ENCODE measurements at places on chromosomes 4 and X.
A peak's percentile ranks its signal among the peaks of the same experiment; 100 is the strongest.

GRCh38 chrX:143988356-143988755, 104.5 kb downstream of the UBE2NL start:
- DNase-seq, result no peak

DNA sequence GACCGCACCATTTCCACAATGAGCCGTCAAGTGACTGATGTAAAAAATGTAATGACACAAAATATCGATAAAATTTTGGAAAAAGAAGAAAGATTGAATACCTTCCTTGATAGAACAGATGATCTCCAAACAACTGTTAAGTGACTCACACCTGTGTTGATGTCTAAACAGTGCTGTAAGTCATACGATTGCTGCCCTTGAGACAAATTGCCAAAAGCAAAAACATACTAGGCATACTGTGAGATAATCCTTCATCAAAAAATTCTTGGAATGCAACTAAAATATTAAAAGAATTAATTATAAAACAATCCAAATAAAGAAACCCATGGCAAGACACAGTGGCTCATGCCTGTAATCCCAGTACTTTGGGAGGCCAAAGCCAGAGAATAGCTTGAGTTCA, 53.4 kb downstream of the HNRNPD start:
- DNase-seq, result no peak

DNA sequence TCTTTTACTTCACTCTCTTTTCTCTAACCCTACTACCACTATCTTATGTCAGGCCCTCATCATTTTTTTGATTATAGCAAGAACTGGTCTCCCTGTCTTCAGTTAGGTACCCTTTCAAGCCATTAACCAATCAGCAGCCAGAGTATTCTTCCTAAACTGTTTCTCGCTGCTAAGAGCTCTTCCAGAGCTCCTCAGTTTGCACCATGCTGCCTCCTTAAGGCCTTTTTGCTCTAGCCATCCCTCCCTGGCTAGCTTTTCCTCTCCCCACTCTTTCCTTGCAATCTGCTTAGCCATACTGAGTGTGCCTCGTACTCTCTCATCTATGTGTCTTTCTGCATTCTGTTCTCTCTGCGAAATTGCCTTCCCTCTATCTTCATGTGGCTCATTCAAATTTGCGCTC, 32.9 kb downstream of the KIF4A start:
- DNase-seq, result no peak

- DNase-seq, result no peak
Measured at GRCh38 chr4:106048250-106048971, 153.1 kb downstream of the NPNT start.

- no peak for DNase-seq
Measured at GRCh38 chrX:137236837-137237236, 203.0 kb upstream of the GPR101 start.

GRCh38 chrX:120504569-120504968, 35.5 kb upstream of the LAMP2 start:
- no peak for DNase-seq

DNA sequence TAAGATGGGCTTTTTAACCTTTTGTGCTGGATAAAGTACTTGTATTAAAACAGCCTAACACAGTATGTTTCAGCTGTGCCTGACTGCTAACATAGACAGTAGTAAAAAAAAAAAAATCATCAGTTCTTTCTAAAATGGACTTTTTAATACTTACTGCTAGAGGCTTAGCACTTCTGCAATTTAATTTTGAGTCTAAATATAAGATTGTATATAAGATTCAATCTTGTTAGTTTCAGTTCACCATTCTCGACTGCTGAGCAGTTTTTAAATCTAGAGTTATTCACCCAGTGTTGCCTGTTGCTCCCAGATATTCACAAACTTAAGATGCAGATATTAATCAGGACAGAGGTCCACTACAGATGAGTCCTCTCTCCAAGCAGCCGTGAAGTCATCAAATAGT, 6.8 kb downstream of the PLA2G12A start:
- DNase-seq, result no peak

DNA sequence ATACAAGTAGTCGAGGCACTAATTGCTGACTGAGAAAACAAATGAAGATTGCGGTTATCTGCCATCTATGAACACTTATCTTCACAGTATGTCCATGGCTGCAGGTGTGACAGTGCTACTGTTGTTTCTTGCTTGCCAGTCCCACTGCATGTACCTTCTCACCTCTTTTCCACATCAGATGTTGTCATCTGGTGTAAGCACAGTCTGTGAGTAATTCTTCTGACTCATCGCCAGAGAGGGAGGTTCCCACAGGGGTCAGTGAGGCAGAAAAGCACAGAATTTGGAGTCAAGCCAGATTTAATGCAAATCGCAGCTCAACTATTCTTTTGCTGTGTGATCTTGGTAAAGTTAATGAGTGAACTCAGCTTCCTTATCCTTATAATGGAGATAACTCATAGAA, 144.4 kb downstream of the GLRA2 start:
- peak; percentile 18 for DNase-seq

Data from activated CD4-positive, alpha-beta T cell treated with anti-CD3 and anti-CD28 coated beads for 48 hours (primary cell).